ENCODE measurements at places on chromosomes 2 and 18. TPM values are rescaled to one million over a fixed set of nuclear protein-coding genes. Genes with fewer than 3 reads are reported as not detected.

DNA sequence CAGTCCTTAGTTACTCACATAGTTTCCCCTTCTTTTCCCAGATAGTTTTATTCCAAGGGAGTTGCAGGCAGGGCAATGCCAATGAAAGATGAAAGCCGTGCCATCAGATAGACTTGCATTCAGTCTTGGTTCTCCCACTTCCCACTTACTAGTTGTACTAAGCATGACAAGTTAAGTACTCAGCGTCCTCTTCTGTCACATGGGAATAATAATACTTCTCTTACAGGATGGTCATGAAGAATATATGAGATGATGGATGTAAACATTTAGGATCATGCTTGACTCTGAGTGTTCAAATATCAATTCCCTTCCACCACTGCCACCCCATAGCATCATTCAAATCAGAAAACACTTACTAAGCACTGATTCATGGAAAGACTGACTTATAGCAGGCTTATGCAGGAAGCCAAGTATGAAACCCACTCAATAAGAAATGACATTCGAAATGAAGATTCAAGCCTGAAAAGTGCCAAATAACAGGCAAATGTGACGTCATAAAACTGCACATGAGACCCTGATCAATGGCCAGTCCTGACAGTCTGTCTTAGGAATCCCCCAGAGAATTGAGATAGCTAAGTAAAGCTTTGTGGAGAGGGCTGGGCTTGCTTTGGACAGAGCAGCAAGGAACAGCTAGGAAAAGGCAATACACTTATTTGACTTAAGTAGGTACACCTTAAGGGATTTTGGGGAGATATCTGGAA is 11.1 kb upstream of the EVA1A start:
- DNase-seq: no peak

DNA sequence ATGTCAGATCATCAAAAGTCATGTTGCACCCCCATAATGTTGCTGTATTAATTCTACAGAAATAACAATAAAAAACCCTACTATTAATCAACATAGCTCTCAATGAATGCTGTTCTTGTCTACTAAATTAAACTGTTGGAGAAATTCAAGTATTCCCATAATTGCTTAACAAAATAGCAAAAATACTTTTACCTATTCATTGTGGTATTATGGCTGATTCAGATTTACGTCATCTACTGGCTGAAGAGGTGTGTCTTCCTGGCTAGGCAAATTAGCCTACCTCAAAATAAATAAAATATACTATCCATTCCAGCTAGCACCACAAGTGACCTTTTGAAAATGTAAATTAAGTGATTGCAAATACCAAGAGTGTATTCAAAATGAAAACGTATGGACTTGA is 249.4 kb downstream of the MEIS1 start:
- no peak for DNase-seq

GRCh38 chr2:147017951-147018645 is 826.7 kb upstream of the ACVR2A start:
- no peak for DNase-seq

GRCh38 chr2:43178602-43179542 is 47.5 kb downstream of the ZFP36L2 start:
- no peak for DNase-seq

- DNase-seq: no peak
Measured at GRCh38 chr2:69918401-69918800, 3.5 kb downstream of the MXD1 start.

GRCh38 chr2:101036562-101036961 is 34.5 kb downstream of the RPL31 start:
- DNase-seq: no peak

GRCh38 chr18:53268455-53268854 is 928.5 kb downstream of the DCC start:
- no peak for DNase-seq

DNA sequence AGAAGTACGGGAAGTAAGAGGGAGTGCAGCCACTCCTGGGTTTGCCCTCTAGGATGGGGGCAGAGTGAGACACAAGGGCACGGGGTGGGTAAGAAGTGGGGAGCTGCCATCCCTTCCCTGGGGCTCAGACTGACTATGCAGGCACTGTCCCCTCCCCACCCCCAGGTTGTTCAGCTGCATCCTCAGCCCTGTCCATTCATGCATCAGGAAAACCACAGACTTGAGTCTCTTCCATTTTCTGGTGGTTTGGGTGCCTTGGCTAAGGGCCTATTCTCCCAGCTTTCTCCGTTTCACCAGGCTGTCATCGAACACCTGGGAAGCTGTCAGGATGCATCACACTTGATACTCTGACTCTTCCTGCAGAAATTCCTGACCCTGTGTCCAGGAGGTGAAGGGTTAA is 111.9 kb downstream of the TFCP2L1 start:
- DNase-seq: no peak

- DNase-seq: no peak
Measured at GRCh38 chr2:71905205-71905604, 242.5 kb downstream of the CYP26B1 start.

GRCh38 chr2:38074058-38074763 is 1.7 kb downstream of the CYP1B1 start:
- no peak for DNase-seq

DNA sequence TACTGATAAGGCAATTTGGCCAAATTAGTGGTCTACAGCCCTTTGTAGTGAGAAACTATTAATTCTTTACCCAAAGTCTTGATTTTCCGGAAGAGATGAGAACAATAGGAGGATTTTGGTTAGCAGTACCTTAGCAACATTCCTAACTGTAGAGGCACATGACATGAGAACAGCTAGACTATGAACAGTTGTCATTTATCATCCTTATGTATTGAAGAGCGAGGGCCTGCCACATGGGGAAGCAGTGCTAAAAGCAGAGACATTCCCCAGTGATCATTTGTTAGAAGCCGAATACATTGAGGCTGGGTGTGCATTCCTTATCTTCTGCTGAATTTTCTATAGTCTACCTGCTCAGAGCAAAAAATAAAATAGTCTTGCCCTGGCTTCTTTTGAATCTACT is 65.2 kb downstream of the RBBP8 start:
- no peak for DNase-seq

- DNase-seq: no peak
Measured at GRCh38 chr2:200442471-200442870, 67.4 kb downstream of the KCTD18 start.

- DNase-seq: no peak
Measured at GRCh38 chr2:218607436-218608115, at the start of gene PLCD4. PLCD4 (plus strand) TSS chr2:218607899; CDS start chr2:218615740, 7,841 bp downstream.

DNA sequence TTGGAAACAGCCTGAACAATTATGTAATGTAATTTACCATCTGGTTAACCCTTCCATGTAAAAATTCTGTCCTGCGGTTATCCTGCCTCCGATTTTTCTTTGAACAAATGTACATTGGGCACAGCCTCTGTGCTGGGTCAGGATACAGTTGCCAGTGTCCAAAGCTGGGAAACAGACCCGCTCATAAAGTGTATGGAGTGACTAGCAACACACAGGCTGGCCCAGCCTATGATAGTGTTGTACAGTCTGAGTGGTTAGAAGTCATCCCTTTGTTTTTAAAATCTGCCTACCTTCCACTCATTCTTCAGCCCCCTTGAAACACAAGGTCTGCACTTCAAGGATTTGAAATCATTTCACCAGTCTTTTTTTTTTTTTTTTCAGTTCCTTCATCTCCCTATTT is 50.1 kb downstream of the FEZ2 start:
- DNase-seq: no peak

Gene DOK6
- not detected for total RNA-seq

Gene IL1R2
- 0.25 TPM for total RNA-seq

Gene VAMP5
- total RNA-seq: 26.9 TPM

Gene LHCGR
- not detected for total RNA-seq

Gene SLC38A11
- total RNA-seq: not detected

Gene GNAL
- 0.18 TPM for total RNA-seq

Gene DCDC2C
- total RNA-seq: not detected

Gene CXCR1
- total RNA-seq: not detected

Gene MREG
- total RNA-seq: 6.6 TPM

Gene NEU4
- not detected for total RNA-seq

Gene MDH1
- total RNA-seq: 78.9 TPM

Gene SERPINB7
- not detected for total RNA-seq

Gene KIAA2012
- not detected for total RNA-seq

Gene RBM45
- total RNA-seq: 12.7 TPM

Gene RAB27B
- 4.3 TPM for total RNA-seq

Gene PAX8
- total RNA-seq: 1.3 TPM

Gene HES6
- 3.6 TPM for total RNA-seq

Gene FKBP1B
- 1.2 TPM for total RNA-seq

Gene OTOS
- not detected for total RNA-seq

Gene EVX2
- total RNA-seq: not detected
